Activated CD4-positive, alpha-beta T cell treated with anti-CD3 and anti-CD28 coated beads, Interleukin-10, Interleukin-2, amounts not matched to agents 100 ng/mL and 50 ng/mL, durations not matched to agents 16 hours and 8 hours (primary cell): ENCODE measurements at places on chromosomes 3 and 15.

- DNase-seq = peak; percentile 66
These were observed 20.3 kb upstream of the CSPG4 start for GRCh38 chr15:75732809-75733451.

- DNase-seq = no peak
These were observed 73.5 kb upstream of the DCP1A start for GRCh38 chr3:53420831-53421230.

GRCh38 chr3:169607949-169608348 is 55.6 kb downstream of the MECOM start:
- no peak for DNase-seq

- no peak for DNase-seq
These were observed 112.9 kb downstream of the CORO2B start for GRCh38 chr15:68691705-68692104.

- DNase-seq = peak; percentile 29
These were observed 54.2 kb downstream of the MAP4 start for GRCh38 chr3:47961815-47962606.

- peak; percentile 59 for DNase-seq
These were observed 43.4 kb downstream of the PXYLP1 start for GRCh38 chr3:141275032-141275422.
